LoVo (cell line): ENCODE measurements at places on chromosomes 3 and 15.
A peak's percentile ranks its signal among the peaks of the same experiment; 100 is the strongest.

- peak; percentile 47 for DNase-seq
Observed at GRCh38 chr3:186821429-186822387, 15.4 kb upstream of the RFC4 start.

GRCh38 chr3:167102071-167102470 is 278.0 kb downstream of the ZBBX start:
- no peak for DNase-seq

DNA sequence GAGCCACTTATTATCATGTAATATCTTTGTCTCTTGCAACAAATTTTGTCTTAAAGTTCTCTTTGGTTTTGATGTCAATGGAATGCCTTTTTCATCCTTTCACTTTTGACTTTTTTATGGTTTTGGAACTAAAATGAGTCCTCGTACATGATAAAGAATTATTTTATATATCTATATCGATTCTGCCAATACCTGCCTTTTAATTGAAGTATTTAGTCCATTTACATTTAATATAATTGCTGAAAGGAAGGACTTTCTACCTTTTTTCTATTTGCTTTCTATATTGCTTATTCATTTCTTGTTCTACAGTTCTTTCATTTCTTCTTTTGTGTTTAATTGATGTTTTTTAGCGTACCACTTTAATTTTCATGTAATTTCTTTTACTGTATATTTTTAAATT is 32.8 kb downstream of the GABRA5 start:
- no peak for DNase-seq

- DNase-seq: no peak
Observed at GRCh38 chr15:54620916-54621315, 575.8 kb downstream of the RSL24D1 start.

DNA sequence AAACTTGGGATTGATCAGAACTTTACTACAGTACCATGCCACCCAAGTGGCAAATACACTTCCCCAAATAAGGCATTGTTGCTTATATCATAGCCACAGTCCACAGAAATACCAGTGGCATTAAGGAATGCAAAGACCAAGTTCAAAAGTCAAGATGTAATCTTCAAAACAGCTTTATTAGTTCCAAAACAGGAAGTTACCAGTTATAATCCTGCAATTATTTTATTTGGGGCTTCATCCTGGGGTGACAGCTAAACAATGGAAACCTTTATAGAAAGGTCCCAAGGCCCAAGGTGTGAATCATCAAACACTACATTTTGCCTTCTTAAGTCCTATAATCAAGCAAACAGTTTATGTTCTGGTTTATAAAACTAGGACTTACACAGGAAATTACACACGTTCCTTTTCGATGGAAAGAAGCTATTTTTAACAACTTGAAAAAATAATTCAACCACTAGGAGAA is 30.3 kb upstream of the RNF7 start:
- peak; percentile 41 for DNase-seq

DNA sequence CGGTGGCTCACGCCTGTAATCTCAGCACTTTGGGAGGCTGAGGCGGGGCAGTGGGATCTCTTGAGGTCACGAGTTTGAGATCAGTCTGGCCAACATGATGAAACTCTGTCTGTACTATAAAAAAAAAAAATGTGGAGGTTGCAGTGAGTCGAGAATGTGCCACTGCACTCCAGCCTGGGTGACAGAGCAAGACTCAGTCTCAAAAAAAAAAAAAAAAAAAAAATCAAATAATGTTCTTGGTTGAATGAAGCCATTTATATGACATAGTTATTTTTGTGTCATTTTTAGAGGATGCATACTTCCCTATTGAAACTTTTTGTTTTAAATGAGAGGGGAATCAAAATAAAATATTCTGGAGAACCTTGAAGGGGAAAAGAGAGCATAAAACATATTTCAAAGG is 3.1 kb downstream of the HMCES start:
- DNase-seq: no peak

DNA sequence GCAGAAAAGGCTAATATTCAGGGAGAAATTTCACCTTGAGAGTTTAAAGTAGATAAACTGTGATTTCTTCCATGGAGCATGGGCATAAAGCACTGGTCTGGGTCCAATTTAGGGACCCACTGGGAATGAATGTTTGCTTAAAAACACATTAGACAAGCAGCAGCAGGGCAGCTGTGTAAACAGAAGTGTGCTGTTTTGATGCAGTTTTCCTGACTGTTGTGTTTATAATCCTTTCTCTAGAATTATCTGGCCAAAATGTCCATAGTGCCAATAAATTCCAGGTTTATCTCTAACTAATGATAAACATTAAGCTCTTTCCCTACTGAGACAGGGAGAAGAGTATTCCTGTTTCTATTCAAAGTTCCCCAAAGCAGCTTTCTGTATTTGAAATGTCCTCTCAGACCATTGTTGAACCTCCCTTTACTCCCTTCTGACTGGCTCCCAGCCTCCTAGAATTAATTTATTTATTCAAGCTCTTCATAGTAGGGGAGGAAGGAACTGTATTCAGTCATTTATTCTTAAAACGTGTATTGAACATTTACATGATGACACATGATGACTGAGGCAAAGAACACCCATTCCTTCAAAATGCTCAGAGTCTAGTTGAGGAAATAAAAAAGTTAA is 7.0 kb upstream of the TM4SF18 start:
- no peak for DNase-seq

DNA sequence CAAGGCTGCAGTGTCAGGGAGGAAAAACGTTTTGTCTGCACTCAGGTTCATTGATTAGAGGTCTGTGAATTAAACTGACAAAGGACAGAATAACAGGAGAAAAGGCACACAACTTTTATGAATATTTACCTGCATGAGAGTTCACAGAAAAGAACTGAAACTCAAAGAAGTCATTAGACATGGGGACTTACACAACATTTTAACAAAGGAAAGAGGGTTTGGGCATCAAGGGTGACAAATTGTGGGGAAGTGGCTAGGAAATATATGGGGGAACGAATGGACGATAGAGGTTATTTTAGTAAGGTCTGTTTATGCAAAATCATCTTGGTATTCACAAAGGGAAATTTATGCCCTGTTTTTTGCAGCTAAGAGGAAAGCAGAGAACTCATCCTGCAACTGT is 65.6 kb upstream of the C15orf39 start:
- DNase-seq: no peak

DNA sequence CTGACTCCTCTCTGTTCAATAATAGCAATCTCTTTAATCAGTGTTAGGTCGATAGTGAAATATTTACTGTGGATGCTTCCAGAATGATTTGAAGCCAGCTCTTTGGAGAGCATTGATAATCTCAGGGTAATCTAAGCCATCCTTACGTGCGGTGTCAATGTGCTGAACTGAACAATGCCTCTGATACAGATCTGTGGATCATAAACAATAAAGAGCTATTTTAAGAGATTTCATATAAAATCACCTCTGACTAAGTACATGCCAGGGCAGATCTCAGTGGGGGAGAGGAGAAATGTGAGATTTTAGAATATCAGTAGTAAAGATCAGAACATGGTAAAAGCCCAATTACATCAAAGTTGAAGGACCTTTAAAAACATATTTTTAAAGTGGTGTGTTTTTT is 319.3 kb upstream of the GBE1 start:
- DNase-seq: no peak

DNA sequence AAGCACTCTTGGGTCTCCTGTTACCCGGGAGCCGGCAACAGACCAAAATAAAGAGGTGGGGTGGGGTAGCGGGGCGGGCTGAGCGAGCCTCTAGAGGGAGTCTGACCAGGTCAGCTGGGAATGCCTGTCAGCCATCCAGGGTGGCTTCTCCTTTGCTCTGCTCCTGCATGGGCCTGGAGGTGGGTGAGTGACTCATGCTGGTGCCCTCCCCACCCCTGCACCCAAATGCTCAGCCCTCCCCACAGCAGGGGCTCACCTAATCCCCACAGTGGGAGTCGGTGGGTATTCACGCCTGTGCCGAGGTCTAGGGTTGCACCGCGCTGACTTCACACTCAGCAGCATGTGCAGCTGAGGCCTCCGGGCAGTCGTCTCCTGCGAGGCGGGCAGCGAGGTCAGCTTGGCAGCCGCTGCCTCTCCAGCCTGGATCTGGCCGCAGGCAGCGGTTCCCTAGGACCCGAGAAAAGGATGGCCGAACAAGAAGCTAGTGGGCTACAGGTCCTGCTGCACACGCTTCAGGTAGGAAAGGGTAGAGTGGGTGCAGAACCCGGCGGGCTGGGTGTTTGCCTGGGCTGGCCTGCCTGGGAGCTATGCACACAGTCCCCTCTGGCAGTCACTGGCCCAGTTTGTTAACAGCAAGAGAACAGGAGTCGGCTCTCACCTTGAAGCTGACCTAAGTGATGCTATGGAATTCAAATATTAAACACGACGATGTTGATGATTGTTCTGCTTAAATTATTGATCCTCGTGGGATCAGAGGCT is at the start of gene AGBL1:
Gene AGBL1 (plus strand): TSS at position 364 of the 759 bp plus-strand sequence.
- DNase-seq: no peak
